Hippocampal formation (tissue), 2 donors: ENCODE measurements at places on chromosomes 16 and 17.

- no peak for DNase-seq
These were observed 69.0 kb downstream of the PLXDC1 start for GRCh38 chr17:39082482-39082881.

- DNase-seq: no peak
These were observed 268.9 kb downstream of the NTN1 start for GRCh38 chr17:9290226-9290613.

DNA sequence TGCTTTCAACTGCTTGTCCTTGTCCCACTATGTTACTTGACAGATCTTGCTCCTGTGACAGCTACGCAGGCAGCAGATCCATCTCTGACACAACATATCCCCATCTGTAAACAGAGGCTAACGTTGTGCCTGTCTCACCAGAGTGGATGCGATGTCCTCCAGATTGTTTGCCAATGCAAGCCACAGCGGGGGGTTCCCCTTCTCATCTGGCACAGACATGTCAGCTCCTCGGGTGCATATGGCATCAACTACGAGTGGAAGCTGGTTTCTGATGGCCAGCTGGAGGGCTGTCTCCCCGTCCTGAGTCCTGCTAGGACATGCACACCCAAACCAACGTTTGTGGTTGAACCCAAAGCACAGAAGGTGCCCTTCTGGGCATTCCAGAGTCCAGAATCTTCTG lies 39.0 kb downstream of the CYB5D2 start:
- DNase-seq: no peak

DNA sequence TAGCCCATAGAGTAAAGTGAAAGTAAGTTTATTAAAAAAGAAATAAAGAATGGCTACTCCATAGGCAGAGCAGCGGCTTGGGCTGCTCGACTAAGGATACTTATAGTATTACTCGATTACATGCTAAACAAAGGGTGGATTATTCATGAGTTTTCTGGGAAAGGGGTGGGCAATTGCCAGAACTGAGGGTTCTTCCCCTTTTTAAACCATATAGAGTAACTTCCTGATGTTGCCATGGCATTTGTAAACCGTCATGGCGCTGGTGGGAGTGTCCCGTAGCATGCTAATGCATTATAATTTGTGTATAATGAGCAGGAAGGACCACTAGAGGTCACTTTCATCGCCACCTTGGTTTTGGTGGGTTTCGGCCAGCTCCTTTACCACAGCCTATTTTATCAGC lies 13.3 kb upstream of the GAS7 start:
- no peak for DNase-seq

- DNase-seq: no peak
These were observed 21.4 kb downstream of the CDH5 start for GRCh38 chr16:66387817-66388332.

DNA sequence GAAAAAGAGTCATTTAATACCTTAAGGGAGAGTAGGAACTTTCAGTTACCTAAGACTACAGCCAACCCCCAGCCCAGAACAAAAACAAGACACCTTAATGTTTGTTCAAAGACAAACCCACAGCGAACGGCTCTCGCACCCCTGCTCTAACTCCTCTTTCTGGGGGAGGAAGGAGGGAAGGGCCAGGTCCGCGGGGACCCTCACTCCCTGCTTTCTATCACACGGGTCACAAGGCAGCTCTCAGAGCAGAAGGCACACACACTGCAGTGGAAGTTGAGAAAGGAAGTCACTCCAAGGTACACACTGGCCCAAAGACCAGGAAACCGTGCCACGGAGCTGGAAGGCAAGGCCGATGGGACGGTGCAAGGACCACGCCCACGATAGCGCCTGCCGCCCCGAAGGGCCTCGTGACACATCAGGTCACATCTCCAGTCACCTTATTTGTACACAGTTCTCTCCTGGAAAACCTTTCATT lies 10.0 kb downstream of the LITAFD start:
- no peak for DNase-seq

DNA sequence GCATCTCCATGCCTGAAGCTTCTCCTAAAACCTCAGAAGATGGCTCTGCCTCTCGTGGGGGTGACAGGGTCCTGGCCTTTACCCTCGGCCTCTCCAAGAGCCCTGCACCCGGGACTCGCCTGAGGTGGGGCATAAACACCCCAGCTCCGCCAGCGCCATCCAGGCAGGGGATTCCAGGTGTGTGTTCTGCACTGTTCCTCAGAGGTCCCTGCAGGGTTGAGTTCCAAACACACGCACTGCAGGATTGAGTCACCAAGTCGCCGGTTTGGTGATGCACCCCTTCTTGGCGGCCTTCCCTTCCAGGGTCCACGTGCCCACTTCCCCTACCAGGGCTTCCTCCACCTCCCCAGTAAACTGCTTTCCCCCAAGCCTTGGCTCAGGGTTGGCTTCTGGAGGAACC lies 40.0 kb upstream of the RBFOX3 start:
- no peak for DNase-seq

GRCh38 chr17:56274491-56274890 lies 121.2 kb downstream of the ANKFN1 start:
- DNase-seq: no peak

GRCh38 chr16:12569061-12569460 lies 234.6 kb downstream of the CPPED1 start:
- no peak for DNase-seq

GRCh38 chr16:48101069-48101674 lies 54.6 kb downstream of the ABCC12 start:
- no peak for DNase-seq

- DNase-seq: no peak
These were observed 27.3 kb upstream of the STH start for GRCh38 chr17:45971698-45972141.

DNA sequence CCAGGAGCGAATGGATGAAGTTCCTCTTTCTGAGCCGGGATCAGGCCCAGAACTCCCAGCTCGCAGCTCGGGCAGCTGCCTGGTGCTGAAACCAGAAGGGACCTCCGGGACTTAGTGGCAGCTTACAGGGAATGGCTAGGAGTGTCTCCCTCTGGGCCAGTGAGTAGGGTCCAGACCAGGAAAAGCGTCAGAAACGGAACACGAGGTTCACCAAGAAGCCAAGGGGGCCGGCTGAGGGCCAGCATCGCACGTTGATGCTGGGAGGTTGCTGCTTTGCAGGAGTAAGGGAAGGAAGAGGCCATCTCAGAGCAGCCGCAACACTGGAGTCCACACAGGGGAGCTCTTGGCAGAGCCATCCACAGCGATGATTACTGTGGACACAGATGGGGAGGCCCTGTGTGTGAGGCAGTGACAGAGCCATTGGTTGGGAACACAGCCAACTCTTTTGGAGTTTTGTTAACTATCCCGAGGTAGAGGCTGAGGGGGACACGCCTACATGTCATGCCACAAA lies 74.0 kb upstream of the CREBBP start:
- no peak for DNase-seq

- DNase-seq: no peak
These were observed 45.8 kb upstream of the ZCCHC14 start for GRCh38 chr16:87538594-87538993.

DNA sequence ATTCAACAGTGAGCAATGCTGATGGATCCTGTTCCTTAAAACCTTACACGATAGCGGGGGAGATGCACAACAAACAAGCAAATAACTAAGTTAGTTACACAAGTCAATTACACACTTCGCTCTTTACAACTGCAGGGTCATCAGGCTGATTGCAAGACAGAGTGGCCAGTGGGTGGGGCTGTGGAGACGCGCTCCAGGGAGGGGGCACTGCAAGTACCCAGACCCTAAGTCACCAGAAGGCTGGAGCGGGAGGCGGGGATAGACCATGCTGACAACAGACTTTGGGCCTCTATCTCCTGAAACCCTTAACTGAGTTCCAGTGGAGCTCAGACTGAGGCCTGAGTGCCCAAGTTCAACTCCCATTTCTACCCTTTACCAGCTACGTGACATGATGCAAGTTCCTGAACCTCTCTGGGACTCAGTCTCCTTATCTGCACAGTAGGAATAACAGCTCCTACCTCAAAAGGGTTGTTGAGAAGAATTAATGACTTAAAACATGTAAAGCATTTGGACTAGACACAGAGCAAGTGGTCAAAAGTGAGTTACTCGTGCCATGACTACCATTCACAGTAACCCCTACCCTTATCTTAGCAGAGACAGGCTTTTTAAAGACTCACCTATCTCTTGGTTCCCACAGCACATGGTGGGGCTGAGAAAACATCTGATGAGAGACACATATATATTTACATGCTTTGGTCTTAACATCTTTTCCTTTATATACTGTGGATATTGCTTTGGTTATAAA lies 10.4 kb downstream of the CPPED1 start:
- DNase-seq: no peak

DNA sequence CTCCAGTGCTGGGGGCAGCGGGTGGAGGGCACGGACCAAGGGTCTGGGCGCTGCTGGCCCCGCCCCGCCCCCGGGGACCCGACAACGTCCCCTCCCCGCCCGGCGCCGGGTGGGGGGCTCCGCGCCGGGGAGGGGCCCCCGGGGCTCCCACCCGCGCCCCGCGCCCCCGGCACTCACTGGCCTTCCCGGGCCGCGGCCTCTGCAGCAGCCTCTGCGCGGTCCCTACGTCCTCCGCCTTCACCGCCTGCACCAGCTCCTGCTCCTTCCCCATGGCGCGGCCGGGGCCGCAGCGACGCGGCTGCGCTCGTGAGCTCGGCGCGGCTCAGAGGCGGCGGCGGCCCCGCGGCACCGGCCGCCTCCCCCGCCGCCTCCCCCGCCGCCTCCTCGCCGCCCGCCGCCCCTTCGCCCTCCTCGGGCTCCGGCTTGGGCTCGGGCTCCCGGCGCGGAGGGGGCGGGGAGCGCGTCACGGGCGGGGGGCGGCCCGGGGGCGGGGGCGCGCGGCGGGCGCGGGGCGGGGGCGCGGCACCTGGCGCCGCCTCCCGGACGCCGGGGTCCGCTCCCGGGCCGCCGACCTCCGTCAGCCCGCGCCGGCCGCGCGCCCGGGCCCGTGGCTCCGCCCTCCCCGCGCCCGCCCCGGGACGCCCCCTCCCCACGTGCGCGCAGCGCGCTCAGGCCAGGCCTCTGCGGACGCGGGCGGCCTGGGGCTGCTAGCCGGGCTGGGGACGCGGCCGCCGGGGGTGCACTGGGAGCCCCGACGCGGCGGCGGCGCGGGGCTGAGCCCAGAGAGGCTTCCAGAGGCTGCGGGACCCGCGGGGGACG lies at the start of gene CASKIN1:
TSS of gene CASKIN1 (minus strand) at position 444 of the 819 bp plus-strand sequence. CDS start at position 271, 173 bp downstream.
- no peak for DNase-seq

GRCh38 chr16:50517450-50518252 lies 30.5 kb upstream of the NKD1 start:
- DNase-seq: no peak

- DNase-seq: no peak
These were observed 20.7 kb upstream of the CCL5 start for GRCh38 chr17:35900708-35901480.

DNA sequence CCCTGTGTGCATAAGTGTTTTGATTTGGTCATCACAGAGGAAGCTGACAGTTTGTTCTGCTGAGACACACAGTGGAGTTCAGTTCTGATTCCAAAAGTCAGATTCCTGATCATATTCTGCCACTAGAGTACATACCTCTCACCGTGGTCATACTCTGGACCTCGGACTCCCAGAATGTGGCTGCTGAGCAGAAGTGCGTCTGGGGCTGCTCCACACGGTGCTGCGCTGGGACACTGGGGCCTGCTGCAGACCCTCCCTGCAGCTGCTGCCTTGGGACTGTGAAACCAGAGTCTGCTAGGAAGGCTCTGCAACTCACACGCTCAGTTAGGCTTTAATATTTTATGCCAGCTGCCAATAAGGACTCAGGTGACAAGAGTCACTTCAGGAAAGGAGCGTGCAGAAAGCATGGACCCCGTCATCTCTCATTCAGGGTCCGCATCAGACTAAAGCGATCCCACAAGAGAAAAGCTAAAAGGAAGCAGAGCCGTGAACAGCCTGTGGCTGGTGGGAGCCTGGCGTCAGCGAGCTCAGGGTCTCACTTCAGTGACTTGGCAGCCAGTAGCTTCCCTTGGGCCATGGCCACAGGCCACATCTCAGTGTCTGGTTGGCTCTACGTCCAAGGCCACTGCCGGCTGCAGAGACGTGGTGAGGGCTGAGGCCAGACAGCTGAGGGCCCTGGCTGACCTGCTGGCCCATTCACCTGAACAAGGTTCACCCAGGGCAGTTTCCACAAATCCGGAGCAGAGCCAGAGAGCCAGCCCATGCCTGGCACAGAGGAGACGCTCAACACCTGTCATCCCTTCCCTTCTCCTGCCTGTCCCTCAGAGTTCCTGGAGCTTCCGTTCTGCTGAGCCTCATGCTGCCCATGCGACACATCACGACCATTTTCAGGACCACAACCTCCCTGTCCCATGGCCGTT lies 24.7 kb upstream of the KIFC3 start:
- no peak for DNase-seq

- no peak for DNase-seq
These were observed 20.8 kb upstream of the ZNF423 start for GRCh38 chr16:49876716-49877129.

- no peak for DNase-seq
These were observed 318.9 kb downstream of the MAP2K6 start for GRCh38 chr17:69733171-69734012.

DNA sequence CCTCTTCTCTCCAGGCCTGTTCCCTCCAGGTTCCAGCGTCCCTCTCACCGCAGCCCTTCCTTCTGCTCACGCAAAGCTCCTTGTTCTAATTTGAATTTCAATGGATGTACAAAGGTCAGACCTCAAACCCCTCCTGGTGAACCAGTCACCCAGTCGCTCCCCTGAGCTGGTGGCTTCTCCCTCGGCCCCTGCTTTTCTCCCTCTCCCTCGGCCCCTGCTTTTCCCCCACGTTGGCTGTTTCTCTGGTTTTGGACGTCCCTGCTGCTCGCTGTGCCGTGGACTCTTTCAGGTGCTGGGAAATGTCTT lies 8.6 kb upstream of the MSLN start:
- DNase-seq: no peak

- DNase-seq: no peak
These were observed 3.4 kb upstream of the HP start for GRCh38 chr16:72050769-72051464.

- no peak for DNase-seq
These were observed 5.0 kb upstream of the SERPINF2 start for GRCh38 chr17:1737531-1738291.
